ENCODE measurements at places on chromosomes 5 and 9.

GRCh38 chr5:54680998-54681397 lies 163.4 kb downstream of the SNX18 start:
- DNase-seq, result no peak

DNA sequence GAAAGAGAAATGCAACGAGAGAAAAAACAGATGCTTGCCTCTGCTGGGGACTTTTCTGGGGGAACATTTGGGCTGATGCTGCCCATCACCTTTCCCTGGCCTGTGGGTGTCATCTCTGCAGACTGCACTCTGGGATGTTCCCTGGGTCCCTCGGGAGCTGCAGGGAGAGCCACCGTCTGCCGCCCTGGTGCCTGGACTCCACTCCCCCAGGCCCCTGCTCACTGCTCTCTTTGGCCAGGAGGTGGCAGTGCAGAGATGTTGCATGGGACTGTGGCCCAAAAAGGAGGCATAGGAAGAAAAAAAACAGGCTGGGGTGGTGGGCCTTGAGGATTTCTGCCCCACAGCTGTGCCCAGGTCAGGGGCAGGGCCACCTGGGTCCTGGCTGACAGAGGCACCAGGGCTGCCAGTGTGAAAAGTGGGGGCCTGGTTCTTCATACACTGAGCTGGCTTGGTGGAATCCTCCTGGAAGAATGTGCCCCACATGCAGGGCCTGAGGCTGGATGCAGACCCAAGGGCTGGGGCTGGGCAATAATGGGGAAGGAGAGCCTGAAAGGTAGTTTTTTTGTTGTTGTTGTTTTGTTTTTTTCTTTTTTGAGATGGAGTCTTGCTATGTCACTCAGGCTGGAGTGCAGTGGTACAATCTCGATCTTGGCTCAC lies 353.6 kb downstream of the SLIT3 start:
- no peak for DNase-seq

- DNase-seq, result no peak
These were observed 36.6 kb upstream of the CDH12 start for GRCh38 chr5:22889720-22890119.

DNA sequence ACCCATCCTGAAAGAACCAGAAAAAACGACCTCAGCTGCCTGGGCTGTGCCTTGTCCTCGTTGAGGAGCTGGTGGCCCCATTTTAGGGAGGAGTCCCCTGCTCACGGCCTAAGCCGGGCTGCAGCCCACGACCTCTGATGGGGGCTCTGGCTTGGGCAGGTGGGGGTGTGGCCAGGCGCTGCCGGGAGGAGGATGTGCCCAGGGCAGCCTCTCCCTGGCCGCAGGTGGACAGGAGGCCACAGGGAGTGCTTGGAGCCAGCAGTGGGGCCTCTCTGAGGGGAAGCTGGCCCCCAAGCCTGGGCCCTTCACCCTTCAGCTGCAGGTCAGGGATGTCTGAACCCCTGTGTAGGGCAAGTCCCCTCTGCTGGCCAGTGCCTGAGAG lies 2.5 kb downstream of the DIPK1B start:
- DNase-seq, result no peak

DNA sequence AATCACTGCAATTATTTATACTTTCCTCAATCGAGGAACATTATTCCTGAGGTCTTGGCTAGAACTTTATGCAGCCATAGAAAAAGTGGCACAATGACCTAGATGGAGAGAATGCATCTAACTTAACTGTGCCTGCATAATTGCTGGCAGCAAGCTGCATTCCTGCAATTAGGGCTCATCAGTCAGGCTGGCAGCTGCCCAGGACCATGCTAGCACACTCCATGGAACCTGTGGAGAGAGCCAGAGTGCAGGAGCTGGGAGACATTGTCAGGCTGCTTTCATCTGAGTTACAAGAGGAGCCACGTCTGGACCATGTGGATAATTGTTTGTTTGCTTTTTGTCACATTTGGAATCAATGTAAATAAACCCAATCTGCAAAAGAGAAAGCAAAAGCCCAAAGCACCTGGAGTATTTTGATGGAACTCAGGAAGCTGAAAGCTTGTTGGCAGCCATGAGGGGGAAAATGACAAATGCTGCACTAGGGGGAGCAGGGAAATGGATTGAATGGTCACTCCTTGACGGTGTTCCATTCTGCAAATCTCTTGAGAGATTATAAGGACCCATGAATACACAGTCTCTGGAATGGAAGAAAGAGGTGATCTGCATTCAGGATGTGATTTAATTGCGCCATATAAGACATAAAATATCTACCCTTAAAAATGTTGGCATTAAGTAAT lies 839.9 kb downstream of the MAT2B start:
- DNase-seq, result peak; percentile 75

DNA sequence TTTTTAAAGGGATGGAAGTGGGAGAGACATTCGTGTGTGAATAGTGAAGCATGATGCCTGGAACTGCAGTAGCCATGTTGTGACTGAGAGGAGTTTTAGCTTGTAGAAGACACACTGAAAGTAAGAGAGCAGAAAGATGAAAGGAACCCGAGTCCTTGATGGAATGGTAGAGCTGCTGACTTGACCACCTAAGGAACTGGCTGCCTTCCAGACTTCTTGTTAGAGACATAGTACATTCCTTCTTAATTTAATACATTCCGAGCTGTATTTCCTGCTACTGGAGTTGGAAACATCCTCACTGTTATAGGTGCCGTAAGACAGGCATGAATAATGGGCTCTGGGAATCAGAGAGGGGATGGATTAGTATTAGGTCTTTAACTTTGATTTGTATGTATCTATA lies 7.4 kb downstream of the CER1 start:
- DNase-seq, result no peak

- DNase-seq, result no peak
These were observed 26.5 kb downstream of the SPINK5 start for GRCh38 chr5:148090146-148090772.

- DNase-seq, result no peak
These were observed 63.2 kb downstream of the NFIB start for GRCh38 chr9:14250794-14251153.

DNA sequence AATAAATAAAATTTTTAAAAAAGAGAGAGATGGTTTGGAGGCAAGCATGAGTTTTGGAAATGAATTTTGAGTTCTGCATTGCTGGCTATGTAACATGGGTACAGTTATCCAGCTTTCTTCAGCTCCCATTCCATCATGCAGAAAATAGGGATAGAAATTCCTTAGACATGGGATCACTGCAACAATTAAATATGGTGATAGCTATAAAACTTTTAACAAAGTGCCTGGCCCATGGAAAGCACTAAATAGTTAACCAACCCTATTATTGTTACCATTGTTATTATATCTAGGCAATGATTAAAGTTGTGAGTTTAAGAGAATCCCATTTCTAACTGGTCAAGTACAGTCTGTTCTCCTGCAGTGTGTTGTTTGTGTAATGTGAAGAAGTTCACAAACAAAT lies 115.4 kb upstream of the GAS1 start:
- DNase-seq, result no peak

DNA sequence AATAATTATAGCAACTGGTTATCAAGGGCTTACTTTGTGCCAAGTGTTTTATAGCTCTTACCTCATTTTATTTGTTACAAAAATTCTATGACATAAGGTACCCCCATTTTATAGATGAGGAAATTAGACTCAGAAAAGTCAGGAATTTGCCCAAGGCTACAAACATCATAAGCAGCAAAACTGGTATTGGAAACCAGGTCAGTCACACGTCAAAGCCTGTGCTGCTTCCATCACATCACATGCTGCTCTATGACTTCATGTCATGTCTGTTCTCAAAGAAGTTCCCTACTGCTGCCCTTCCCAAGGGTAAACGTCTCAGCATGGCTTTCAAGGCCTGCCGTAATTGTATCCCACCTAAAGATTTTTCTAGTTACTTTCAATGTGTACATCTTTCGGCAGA lies 6.9 kb upstream of the KIF2A start:
- no peak for DNase-seq

- DNase-seq, result peak; percentile 41
These were observed 1.3 kb downstream of the MACIR start for GRCh38 chr5:103259705-103260355.

GRCh38 chr5:74490814-74491213 lies 149.7 kb downstream of the ENC1 start:
- no peak for DNase-seq

- DNase-seq, result no peak
These were observed 415.4 kb upstream of the SEMA6A start for GRCh38 chr5:116989995-116990394.

GRCh38 chr5:140253985-140254384 lies 48.9 kb downstream of the PFDN1 start:
- DNase-seq, result peak; percentile 3

DNA sequence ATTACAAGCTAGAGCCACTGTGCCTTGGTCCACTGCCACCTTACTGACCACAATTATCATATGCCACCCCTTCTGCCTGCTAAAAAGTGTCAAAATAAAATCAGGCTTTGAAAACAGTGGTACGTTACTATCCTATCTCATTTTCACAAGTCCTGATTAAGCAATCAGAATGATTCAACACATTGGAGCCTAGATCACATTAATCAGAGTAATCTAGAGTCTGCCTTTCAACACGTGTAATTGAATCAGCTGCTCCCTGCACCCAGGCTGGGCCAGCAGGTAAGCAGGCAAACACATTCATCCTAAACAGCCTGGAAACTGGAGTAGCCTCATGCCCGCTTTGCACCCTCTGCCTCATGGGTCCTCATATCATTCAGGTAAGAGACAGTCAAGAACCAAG lies 186.2 kb downstream of the DCP2 start:
- no peak for DNase-seq

GRCh38 chr5:125582352-125582751 lies 835.9 kb upstream of the ZNF608 start:
- DNase-seq, result no peak

DNA sequence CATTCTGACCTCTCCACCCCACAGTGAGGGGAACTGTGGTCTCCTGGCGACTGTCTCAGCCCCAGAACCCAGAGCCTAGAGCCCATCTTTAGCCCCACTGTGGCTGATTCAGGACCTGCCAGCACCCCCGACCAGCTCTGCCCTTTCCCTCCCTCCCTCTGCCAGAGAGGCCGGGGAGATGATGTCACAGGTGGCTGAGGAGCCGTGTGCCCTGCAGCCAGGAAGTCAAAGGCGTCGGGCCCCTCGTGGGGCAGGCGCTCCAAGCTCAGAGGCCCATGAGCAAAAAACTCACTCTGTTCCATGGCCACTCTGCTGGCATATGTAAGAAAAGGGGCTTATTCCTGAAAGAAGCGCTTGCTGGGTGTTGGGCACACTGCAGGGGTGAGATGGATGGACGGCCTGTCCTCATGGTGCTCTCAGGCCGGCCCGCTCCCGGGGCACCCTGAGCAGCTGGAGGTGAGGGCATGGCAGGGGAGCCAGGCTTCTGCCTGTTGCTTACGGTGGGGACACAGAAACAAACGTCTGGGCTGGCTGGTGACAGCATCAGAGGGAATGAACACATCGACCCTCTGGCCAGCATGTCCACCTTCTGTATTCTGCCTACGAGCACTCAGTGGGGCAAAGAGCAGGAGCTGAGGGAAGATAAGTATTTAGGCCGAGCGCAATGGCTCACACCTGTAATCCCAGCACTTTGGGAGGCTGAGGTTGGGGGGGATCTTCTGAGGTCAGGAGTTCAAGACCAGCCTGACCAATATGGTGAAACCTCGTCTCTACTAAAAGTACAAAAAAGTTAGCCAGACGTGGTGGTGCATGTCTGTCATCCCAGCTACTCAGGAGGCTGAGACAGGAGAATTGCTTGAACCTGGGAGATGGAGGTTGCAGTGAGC lies 41.1 kb downstream of the LAMC3 start:
- DNase-seq, result no peak

GRCh38 chr9:109974143-109974917 lies 194.3 kb downstream of the PALM2AKAP2 start:
- no peak for DNase-seq

GRCh38 chr5:172051643-172052339 lies 45.4 kb upstream of the FBXW11 start:
- no peak for DNase-seq

GRCh38 chr9:4170231-4170630 lies 129.6 kb downstream of the GLIS3 start:
- DNase-seq, result no peak

GRCh38 chr5:11719888-11720481 lies 184.3 kb downstream of the CTNND2 start:
- no peak for DNase-seq

- DNase-seq, result no peak
These were observed 18.1 kb downstream of the TNC start for GRCh38 chr9:115099901-115100300.

GRCh38 chr9:93869088-93869487 lies 86.1 kb downstream of the BARX1 start:
- DNase-seq, result no peak

GRCh38 chr9:89254773-89255125 lies 56.2 kb upstream of the CKS2 start:
- DNase-seq, result no peak

- no peak for DNase-seq
These were observed 59.4 kb downstream of the VPS13A start for GRCh38 chr9:77236693-77237092.

- no peak for DNase-seq
These were observed 190.7 kb upstream of the PDE4D start for GRCh38 chr5:60084226-60084625.

GRCh38 chr5:95864456-95864855 lies 41.9 kb upstream of the GLRX start:
- no peak for DNase-seq

DNA sequence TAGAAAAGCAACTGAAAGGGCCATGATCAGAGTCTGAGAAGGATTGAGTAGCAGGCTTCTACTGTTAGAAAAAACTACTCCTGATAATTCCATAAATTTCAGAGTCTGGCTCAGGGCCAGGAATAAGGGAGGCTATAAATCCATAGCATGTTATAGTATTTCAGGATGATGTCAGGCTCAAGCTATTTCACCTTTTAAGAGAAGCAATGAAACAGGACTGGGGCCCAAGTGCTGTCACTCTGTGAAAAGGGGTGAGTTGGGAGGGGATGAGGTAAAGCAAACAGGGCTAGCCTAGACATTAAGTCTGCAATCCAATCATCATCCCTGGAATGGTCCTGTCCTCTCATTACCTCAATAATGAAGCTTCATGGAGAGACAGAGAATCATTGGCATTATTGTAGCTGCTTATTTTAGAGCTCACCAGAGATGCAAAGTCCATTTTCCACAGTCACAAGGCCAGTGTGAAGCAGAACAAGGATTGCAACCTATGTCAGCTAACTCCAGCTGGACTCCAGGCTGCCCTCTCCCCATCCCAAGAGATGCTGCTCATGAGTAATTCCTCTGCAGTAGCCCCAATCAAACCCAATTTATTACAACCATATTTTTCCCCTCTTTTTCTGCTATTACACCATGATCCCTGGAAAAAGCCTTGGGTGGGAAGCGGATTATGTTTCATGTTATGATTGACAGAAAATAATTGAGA lies 56.0 kb downstream of the PAPPA start:
- DNase-seq, result no peak

Measured in NCI-H774 (cell line).